ENCODE measurements at places on chromosomes 5 and 9.

- no peak for DNase-seq
These were observed 1.2 kb downstream of the FNBP1 start for GRCh38 chr9:130041648-130042405.

DNA sequence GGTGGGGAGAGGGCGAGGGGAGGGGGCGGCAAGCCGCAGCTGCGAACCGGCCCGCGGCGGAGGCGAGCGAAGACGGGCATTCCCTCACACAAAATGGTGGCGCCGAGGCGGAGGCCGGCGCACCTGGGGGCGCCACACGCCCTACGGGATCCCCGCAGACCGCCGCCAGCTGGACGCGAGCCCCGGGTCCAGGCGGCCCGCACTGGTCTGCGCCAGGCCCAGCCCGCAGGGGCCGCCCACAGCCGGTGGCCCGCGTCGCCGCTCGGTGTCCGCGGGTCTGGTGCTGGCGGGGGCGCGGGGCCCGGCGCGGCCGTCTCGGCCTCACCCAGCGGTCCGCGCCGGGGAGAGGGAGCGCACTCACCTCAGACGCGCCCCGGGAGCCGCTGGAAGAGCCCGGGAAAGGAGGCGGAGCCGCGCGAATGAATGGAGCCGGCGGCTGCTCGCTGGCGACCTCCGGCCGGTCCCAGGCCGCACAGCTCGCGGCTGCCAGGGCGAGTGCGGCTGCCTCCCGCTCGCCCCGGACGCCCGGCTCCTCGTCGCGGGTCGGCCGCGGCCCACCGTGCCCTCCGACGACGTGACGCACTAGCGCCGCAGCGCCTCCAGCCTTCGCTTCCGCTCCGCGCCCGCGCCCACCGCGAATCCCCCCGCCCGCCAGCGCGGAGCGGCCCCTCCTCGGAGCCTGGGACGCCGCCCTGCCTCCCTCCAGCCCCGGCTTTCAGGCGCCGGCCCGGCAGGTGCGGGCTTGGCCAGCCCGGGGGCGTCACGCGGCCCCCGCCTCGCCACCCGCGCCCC, at the start of gene FAM169A:
Gene FAM169A (minus strand): TSS at position 584 of the 792 bp plus-strand sequence. CDS start 24,711 bp downstream, outside the sequence.
- no peak for DNase-seq

DNA sequence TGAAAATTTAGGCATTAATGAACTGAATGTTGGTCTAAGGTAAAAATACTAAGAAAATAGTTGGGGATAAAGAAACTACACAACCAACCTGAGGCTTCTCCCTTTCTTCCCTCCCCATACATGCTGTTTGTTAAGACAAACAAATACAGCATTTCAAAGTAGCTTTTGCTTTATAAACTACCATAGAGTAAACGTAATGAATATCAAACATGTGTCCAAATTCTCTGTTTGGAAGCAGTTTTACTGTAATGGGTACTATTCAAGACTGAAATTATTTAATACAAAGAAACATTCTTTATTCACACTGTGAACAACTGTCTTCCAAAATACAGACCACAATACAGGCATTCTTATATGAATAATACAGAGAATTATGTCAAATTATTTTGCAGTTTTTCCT, 52.0 kb downstream of the SLC44A1 start:
- no peak for DNase-seq

GRCh38 chr9:27162045-27162444, 53.0 kb downstream of the TEK start:
- DNase-seq, result no peak

DNA sequence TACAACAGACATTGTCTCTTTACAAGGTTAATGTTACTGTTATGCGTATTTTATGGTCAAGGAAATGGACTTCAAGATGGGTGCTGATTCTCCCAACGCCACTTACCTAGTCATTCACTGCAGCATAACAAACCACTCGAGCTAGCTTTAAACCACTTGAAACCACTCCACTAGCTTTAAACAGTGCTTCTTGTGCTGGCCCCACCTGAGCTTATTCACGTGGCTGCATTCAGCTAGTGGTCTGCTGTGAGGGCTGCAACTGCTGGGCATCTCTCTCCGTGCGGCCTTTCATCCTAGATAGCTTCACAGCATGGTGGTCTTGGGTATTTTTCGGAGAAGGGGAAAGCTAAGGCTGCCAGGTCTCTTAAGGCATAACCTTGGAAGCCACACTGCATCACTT, 3.5 kb upstream of the HRH2 start:
- DNase-seq, result no peak

- no peak for DNase-seq
These were observed 293.0 kb downstream of the ZNF608 start for GRCh38 chr5:124453221-124454051.

GRCh38 chr9:3468421-3469205, 57.2 kb downstream of the RFX3 start:
- no peak for DNase-seq

DNA sequence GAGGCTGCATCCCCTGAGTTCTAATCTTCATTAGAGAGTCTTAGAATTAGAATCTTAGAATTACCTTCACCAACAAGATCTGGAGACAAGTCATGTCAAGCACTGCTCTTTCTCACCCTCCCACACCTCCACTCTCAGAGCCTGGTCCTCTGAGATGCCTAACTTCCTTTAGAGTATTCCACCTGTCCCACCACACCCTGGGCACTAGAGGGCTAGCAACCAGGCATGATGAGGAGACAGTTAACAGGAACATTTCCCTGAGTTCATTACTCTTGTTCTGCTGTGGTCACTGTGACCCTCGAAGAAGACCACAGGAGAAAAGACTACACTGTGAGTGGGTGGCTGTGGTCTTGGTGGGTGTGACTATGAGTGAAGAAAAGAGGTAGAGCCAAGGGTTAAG, 25.2 kb upstream of the MAP1B start:
- no peak for DNase-seq

DNA sequence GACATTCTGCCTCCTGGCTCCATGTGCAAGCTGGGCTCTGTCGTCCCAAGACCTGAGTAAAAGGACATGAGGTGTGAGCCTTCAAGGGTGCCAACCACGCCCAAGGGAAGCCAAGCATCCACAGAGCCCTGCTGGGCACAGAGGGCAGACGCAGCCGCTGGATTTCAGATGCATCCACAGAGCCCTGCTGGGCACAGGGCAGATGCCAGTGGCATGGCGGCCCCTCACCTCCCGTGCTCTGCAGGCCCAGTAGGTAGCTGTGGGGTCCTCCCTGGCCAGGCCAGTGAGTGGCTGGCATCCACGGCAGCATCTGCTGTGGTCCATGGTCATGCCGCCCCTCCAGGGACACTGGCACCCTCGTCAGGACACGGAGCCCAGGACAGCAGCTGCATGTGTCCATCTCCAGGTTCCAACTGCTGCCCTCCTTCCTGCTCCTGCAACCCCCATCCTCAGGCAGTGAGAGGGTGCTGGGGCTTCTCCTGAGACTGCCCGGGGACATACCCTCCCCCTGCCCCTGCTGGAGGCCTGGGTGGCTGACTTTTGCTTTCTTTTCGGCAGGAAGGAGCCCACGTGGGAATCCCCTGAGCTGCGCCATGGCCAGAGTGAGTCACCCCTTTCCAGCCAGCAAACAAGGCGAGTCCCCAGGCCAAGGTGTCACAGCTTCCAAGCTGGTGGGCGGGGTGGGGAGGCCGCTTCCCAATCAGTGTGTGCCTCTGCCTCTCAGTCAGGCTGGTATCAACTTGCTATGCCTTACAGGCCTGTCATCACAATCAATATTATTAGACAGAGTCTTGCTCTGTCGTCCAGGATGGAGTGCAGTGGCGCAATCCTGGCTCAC, 4.0 kb upstream of the TRAF2 start:
- no peak for DNase-seq

GRCh38 chr5:14370386-14370785, 211.2 kb upstream of the OTULINL start:
- DNase-seq, result no peak

- DNase-seq, result no peak
These were observed 39.0 kb downstream of the RGS3 start for GRCh38 chr9:113502427-113503034.

DNA sequence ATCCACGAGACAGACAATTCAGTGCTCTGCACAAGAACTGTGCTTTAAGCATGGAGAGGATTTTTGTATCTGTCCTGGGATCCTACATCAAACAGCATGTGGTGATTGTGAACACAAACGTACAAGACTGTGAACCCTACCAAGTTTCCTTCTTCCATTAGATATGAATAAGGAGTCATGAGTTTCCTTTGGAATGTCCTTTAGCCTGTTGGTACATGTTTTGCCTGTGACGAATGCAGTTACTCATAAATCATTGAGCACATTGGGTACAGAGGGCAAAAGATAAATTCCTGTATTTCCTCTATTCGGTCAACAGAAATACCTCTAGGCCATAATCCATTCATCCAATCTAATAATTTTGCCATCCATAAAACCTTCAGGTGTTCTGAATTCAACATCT, 61.5 kb downstream of the FXN start:
- no peak for DNase-seq

- no peak for DNase-seq
These were observed 230.3 kb upstream of the PTPRD start for GRCh38 chr9:10843151-10843550.

GRCh38 chr5:33855396-33855795, 36.4 kb downstream of the ADAMTS12 start:
- no peak for DNase-seq

- no peak for DNase-seq
These were observed 101.4 kb upstream of the SLC1A3 start for GRCh38 chr5:36505021-36505420.

GRCh38 chr5:71834601-71835000, 115.5 kb downstream of the CARTPT start:
- DNase-seq, result no peak

DNA sequence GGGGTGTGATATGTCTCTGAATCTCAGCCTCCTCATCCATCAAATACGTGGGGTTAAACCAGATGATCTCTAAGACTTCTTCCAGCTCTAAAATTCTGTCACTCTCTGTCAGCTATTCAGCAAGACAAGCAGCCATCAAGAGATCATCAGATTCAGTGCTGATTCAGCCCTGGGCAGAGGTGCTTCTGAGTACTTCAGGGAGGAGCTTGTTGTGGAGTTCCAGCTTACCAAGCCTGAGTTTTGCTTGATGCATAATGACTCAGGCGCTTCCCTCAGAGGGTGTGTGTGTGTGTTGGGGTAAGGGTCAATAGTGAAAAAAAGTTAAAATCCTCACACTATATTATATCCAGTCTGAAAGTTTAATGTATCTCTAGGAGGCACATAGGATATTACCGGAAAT, 29.6 kb upstream of the TAF1L start:
- no peak for DNase-seq

DNA sequence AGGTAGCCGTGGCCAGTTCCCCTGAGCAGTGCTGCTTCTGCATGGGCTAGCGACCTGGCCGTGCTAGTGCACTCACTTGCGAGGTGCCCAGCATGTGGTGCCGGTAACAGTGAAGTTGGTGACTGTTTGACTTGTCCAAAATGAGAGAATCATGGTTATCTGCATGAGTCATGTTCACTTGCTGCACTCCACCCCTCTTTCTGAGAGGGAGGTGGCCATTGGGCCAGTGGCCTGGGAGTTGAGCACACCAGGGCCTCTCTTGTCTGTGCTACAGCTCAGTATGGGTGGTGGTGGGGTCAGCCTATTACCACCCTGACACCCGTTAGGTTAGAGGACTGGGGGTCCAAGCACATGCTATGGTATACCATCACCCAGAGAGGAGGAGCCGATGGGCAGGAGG, 55.4 kb upstream of the GARNL3 start:
- no peak for DNase-seq

Measured in cortex of kidney (tissue), 1 donor.